Eye (tissue), 1 donor: ENCODE measurements at places on chromosomes 7 and 10.

DNA sequence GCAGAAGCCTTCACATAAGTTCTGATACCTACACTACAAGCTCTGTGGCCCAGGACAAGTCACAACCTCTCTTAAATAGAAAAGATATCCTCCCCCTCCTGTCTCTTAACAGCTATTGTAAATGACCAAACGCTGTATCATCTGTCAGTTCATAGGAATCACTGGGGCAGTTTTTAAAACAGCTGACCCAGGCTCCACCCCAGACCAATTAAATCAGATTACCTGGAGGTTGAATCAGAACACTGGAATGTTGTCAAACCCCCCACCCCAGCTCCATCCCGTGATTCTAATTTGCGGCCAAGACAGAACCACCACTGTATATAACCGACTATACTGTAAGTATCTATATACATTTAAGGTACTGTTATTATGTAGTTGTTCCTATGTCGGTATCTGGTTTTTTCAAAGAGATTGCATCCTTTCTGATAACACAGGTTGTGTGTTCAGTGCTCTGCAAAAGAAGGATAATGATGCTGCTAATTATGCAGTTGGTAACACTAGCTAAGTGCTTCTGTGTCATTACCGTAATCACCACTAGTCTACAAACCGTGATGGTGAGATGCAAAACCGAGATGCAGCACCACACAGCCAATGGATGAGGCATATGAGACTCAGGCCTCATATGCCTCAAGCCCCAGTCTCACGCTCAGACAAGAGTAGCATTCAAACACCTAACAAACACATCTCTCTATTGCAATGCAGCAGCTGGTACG lies 47.4 kb downstream of the TNS3 start:
- DNase-seq, result peak; percentile 75

DNA sequence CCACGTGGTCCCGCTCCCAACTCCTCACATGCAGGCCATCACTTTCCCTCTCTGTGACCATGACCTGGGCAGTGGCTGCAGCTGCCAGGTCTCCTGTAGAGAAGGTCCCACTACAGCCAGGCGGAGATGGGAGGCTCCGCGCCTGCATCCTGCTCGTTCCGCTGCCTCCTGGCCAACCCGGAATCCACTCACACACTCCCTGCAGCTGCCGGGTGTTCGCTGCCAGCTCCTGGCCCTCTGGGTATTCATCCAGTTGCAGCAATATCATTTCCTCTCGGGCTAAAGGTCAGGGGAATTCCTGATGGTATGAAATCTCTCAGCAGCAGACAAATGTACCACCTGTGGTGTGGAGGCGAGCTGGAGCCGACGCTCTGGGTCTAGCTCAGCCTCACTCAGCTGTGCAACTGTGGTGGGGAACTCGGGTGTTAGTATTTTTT lies 65.7 kb downstream of the TLL2 start:
- DNase-seq, result peak; percentile 57

- DNase-seq, result no peak
Measured at GRCh38 chr7:119033641-119034040, 809.1 kb downstream of the ANKRD7 start.

GRCh38 chr10:1057106-1057657 lies 997 bp downstream of the WDR37 start:
- DNase-seq, result no peak

- DNase-seq, result no peak
Measured at GRCh38 chr10:79065091-79065551, 3.6 kb upstream of the ZMIZ1 start.

DNA sequence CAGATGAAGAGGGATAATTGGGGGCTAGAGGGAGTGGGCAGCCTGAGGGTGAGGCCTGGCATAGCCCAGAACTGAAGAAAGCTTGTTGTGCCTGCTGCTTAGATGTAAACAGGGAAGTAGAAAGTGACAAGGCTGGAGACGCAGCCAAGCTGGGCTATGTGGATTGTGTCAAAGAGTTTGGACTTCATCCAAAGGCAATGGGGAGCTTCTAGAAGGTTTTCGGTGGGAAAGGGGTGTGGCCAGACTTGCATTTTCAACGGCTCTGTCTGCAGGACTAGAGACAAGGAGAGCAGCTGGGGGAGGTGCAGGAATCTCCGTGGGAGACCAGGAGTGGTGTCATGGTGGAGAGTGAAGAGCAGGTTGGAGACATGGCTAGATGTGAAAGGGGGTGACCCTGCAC lies 48.8 kb downstream of the GOLGA7B start:
- no peak for DNase-seq

GRCh38 chr10:70786799-70787415 lies 1.7 kb upstream of the TBATA start:
- no peak for DNase-seq

GRCh38 chr10:8403711-8404371 lies 349.4 kb downstream of the GATA3 start:
- no peak for DNase-seq

DNA sequence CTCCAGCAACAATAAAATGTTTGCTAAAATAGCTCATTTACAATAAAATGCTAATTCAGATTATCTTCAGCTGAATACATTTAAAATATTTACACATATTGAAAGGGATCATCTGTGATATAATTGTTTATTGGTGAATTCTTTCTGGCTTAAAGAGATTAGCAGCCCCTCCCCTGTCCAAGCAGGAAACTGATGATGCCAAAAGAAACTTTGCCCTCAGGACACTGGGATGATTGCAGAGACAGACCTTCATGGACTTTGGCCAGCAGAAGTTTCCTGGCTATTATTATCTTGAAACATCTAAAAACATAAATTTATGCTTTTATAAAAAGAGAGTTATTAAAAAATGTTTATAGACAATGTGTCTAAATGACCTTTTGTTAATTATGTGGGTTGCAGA lies 764.9 kb upstream of the MBL2 start:
- no peak for DNase-seq

- DNase-seq, result peak; percentile 62
Measured at GRCh38 chr7:108459922-108460551, 3.8 kb upstream of the NRCAM start.

GRCh38 chr7:18828260-18828993 lies 289.0 kb downstream of the TWIST1 start:
- no peak for DNase-seq

DNA sequence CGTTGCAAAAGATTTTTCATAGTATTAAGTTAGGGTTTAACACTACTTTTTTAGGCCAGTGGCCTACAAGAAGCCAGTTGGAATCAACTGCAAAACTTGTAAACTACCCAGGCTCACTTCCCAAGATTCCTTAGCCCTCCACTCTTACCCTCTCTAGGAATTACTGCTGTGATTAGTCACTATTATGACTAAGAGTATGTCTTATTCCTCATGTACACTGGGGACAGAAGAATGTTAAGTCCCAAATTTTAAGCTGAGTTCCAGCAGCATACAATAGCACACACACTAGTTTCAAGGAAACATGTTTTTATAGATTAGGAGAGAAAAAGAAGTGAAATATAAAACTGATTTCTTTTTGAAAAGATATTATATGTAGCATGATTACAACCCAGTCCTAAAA lies 42.8 kb downstream of the FBXL13 start:
- no peak for DNase-seq

GRCh38 chr7:20730611-20731010 lies 56.1 kb downstream of the SP8 start:
- peak; percentile 20 for DNase-seq

DNA sequence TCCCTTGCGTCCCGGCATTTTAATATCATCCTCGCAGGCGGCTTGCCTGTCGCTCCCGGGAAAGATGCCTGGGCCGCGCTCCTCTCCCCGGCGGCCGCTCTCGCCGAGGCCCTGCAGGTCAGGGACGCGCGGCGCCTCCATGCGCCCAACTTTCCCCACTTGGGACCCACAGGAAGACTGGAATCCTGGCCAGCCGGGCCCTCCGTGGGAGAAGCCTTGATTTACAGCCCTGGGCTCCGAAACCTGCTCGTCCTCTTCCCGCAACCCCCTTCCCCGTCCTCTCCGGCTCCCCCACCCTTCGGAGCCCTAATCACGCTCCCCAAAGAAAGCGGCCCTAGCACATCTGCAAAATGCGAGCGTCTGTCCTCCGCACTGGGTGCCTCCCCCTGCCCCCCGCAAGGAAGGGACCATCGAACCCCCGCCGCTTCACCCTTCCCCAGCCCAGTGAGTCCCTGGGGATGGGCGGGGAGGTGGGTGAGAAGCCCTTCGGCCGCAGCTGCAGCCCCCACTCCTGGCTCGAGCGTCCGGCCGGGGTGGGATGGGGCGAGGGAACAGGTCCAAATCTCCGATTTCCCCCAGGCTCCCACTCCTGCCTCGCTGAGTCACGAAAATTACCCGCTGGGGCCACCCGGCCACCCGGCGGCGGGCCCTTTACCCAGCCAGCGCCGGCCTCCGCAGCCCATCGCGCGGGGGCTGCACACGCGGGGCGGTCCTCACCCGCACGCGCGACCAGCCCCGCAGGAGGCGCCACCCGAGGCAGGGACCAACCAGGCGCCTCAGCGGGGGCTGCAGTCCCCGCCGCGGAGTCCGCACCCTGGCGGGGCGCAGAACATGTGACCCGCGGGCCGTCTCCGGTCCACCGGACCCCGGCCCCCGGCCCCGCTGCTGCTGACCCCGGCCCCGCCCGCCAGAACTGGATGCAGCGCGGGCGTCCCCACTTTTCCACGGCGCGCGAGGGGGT lies 695 bp downstream of the HSPA12A start:
- peak; percentile 62 for DNase-seq

DNA sequence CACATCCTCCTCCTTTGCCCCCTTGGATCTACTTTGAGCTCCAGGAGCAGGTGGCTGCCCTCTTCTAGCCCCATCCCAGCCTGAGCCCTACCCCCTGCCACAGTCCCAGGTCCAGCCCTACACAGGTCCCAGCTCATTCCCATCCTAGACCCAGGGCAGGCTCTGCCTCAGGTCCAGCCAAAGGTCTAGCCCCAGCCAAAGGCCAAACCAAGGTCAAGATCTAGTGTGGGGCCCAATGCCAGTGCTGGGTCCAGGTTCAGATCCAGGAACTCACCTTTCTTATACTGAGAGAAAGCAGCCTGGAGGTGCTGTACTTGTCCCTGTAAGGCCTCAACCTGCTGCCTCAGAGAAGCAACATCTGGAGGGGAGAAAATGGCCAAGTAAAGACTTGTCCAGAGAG lies 8.5 kb downstream of the SFTPD start:
- DNase-seq, result no peak

DNA sequence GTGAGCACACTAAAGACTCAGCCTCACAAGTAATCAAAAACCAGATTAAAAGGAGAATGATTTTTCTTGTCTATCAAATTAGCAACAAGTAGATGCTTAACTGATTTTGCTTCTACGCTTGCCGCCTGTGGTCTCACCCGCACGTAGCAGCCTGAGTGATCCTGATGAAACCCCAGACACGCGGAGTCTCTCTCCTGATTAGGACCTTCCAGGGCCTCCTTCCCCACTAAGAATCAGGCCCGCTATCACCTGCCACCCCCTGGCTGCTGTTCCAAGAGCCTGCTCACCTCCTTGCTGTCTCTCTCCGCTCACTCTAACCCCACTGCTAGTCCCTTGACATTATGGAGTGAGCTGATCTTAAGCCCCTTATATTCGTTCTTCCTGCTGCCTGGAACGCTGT lies 325.9 kb upstream of the NRP1 start:
- no peak for DNase-seq

- DNase-seq, result no peak
Measured at GRCh38 chr7:34048445-34048844, 143.1 kb downstream of the BMPER start.

DNA sequence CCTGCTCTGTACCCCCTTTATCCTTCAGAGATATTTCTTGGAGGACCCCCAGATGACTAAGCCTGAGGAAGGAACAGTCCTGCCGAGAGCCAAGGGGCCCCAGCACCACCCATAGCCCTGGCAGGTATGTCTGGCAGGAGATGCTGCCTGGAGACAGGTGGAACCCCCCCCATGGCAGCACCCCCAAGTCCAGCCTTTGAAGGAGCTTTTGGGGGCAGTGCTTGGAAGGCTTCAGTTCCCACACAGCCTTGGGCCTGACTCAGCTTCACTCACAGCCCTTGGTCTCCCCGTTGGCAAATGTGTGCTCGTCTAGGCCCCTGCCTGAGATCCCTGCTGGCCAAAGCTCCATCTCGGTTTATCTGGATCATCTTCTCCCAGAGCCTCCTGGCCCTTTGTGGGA lies 23.0 kb upstream of the PCBD1 start:
- no peak for DNase-seq

- no peak for DNase-seq
Measured at GRCh38 chr7:6269527-6269926, 2.9 kb downstream of the CYTH3 start.

- no peak for DNase-seq
Measured at GRCh38 chr7:93923942-93924341, 2.4 kb downstream of the GNG11 start.

DNA sequence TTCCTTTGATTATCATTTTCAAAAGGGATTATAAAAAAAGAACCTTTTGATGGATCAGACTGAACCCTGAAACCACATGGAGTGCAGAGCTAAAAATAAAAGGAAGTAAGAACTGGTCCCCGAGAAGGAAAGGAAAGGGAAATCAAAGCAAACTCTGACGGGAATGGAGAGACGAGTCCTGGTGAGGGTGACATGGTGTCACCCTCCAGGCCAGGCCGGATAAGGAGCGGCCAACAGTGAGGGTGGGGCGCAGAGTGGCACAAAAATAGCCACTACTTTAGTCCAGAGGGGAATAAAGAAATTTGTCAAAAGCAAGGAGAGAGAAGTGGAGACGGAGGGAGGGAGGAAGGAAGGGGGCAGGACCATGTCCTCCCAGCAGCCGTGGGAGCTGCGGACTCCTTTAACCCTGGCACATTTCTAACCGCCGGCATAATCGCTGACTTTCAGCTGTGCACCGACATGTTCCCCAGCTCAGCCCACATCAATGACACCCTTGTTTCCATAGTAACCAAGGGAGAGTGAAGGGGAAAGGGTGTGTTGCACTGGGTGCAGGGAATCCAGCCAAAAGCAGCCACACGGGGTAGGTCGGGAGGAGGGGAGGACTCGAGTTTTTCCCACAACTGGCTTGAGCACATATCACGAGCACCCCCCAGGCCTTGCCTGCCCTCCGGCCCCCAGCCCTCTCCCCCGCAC lies 29.7 kb downstream of the TRIM8 start:
- peak; percentile 94 for DNase-seq

GRCh38 chr7:114629762-114630161 lies 215.1 kb downstream of the FOXP2 start:
- no peak for DNase-seq

DNA sequence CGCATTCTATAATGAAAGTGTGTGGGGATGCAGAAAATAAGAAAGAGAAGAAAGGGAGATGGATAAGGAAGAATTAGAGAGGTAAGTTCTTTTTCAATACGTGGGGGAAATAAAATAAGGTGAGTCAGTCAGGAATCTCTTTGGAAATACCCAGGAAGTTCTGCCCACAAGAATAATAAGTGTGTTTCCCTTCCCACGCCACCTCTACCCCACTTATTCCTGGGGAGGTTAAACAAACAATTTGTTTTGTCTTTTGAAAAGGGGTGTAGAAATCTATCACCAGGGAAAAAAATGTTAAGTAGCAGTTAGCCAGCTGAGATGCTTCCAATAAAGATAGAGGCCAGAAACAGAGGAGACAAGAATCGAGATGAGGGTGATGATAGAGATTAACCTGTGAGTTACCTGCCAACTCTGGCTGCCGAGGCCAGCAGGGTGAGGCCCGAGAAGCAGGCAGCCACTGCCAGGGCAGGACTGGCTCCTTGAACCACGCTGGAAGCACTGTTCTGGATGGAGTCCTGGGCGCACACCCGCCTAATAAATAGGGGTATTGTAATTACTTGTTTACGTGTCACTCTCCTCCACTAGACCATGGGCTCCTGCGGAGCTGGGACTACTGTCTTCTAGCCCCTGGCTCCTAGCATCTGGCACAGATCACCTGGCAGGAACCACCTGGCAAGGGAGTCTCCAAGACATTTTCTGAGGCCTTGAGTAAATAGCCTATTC lies 191.3 kb downstream of the FGFR2 start:
- no peak for DNase-seq
